GM18507 (cell line): ENCODE measurements at places on chromosomes 7 and 10.
A peak's percentile ranks its signal among the peaks of the same experiment; 100 is the strongest.

DNA sequence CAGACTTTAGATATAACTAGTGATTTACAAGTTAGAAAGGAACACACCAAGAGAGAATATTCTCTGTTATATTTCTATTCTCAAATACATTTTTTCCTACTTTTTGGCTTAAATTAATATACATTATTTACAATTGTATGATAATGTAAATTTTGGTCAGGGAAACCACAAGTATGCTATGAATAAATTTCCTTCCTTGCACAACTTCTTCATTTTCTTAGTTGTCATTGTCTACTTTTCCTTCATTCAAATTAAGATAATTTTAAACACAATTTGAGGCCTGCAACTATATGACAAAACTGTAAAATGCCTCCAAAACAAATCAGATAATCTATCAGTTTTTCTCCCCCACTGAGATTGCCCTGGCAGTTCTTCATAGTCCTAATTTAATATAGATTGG lies 131.3 kb downstream of the CDK14 start:
- DNase-seq: no peak

GRCh38 chr10:20839141-20839540 lies 58.0 kb downstream of the NEBL start:
- DNase-seq: no peak

GRCh38 chr7:44145969-44146911 lies 5.1 kb upstream of the MYL7 start:
- DNase-seq: peak; percentile 63

GRCh38 chr7:134495546-134495945 lies 31.8 kb upstream of the AKR1B10 start:
- DNase-seq: no peak

GRCh38 chr7:5497295-5498103 lies 73.9 kb upstream of the TNRC18 start:
- no peak for DNase-seq

DNA sequence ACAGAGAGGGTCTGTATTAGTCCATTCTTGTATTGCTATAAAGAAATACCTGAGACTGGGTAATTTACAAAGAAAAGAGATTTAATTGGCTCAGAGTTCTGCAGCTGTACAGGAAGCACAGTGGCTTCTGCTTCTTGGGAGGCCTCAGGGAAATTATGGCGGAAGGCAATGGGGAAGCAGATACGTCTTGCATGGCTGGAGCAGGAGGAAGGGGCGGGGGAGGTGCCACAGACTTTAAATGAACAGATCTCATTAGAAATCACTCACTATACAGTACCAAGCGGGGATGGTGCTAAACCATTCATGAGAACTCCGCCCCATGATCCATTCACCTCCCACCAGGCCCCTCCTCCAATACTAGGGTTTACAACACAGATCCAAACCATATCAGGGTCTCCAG lies 3.7 kb upstream of the CALU start:
- DNase-seq: no peak

DNA sequence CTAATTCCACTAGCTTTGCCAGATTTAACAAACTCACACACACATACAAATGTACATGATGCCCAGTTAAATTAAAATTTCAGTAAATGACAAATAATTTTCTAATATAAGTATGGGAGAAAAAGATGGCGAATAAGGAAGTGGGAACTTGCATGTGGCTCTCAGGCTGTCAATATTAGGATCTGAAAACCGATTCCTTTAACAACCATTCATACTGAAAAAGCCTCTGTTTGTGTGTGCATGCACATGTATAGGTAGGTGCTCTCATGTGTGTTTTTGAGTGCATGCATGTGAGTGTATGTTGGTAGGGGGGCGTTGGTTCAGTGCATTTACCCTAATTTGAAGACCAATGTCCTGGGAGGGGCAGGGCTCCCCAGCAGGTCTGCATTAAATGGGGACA lies 125.3 kb downstream of the HTR7 start:
- DNase-seq: no peak

- DNase-seq: no peak
Observed at GRCh38 chr10:78433076-78433595, 399.5 kb downstream of the RPS24 start.

- DNase-seq: no peak
Observed at GRCh38 chr10:10609379-10609955, 408.2 kb upstream of the CELF2 start.

DNA sequence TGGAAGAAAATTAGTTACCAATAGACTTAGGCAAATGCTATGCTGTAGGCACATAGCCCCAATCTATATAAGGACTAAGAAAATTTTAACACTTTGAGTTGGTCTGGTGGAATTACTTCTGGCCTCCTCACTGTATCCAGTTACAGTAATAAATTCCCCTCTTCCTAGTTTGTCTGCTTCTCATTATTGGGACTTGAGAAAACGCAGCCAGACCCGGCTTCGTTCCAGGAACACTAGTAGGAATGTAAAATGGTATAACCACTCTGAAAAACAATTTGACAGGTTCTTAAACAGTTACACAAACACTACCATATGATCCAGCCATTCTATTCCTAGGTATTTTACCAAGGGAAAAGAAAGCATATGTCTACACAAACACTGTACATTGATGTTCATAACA lies 150.2 kb downstream of the VPS50 start:
- no peak for DNase-seq

DNA sequence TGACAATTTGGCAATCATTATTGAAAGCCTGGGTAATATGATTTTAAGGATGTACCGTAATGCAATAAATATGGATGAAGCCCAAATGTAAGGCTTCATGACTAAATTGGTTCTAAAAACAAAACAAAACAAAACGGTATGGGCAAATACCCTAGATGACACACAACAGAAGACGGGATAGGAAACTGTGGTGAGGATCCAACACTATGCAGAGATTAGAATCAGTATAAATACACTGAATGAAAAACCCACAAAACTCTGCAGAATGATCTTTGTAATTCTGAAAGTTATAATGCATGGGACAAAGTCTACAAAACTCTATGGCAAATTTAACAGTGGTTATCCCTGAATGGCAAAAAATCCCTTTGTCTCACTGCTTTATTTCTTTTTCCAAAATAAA lies 57.6 kb downstream of the MALSU1 start:
- no peak for DNase-seq

DNA sequence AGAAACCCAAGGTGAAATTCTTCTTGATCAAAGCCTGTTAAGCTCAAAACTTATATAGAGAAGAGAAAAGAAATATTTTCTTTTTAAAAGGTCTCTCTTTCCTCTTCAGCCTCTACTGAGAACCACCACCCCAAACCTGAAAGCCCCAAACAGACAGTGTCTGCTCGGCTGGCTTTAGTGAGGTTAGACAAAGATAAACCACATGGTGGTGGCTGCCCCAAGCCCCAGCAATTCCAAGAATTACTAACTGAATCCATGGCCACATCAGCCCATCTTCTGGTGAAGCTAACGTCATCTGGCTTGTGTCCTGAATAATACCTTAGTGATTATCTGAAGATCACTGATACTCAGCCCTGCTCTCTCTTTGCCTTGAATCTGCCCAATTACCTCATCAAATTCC lies 275.0 kb downstream of the ELMO1 start:
- no peak for DNase-seq

DNA sequence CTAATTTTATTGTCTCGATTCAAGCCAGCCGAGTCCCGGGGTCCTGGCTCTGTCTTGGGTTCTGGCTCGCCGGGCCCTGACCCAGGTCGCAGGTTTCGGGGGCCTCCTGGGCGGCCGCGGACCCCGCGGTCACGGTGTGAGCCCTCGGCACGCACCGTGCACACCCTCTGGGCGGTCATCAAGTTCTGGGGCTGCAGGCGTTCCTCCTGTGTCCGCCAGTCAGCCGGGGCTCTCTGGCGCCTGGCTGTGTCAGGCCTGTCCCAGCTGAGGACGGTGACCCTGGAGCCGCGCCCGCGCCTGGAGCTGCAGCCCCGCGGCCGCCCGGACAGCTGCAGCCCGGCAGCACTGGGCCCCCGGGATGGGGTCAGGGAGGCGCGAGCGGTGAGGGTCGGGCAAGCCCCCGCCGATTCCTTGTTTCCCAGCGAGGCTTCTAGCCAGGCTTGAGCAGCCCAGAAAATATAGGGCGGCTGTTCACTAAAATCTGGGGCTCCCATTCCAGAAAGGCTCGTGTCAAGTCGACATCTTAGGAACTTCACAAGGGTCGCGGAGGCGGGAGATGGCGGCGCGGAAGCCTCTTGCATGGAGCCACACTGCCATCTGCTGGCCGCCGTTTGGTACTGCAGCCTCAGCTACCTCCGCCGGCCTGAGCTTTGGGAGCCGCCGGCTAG lies 4.2 kb upstream of the HOXA7 start:
- DNase-seq: peak; percentile 82

GRCh38 chr7:22443370-22444180 lies 56.4 kb downstream of the STEAP1B start:
- no peak for DNase-seq

GRCh38 chr10:31121757-31122577 lies 90.3 kb upstream of the ZNF438 start:
- no peak for DNase-seq

- DNase-seq: no peak
Observed at GRCh38 chr10:47353351-47353750, 5.2 kb downstream of the RBP3 start.

DNA sequence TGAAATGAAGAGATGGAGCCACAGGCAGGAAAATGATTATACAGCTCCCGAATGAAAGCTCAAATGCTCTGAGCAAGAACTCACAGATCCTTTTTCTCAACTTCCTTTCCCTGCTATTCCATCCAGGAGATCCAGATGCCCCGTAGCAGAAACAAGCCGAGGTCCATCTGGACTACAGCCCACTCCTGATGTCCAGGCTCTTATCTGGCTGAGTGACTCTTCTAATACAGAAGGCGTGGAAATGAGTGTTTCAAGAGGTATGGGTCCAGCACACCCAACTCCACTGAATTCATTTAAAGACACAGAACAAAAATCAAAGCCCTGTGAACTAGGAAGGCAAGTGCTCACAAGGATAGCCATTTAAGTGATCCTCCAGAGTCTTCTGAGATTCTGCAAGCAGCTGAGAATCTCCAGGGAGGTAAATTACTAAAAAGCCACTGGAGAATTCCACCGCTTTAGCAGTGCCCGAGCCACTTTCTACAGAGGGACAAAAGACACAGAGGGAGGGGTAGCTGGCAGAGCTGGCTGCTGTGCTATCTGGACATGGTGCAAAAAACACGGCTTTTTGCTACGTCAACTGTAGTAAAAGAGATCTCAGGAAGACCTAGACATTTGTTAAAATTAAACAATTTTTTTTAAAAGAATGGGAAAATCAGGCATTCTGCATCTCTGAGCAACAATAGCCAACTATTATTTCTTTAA lies 24.5 kb downstream of the FAM171A1 start:
- DNase-seq: no peak

DNA sequence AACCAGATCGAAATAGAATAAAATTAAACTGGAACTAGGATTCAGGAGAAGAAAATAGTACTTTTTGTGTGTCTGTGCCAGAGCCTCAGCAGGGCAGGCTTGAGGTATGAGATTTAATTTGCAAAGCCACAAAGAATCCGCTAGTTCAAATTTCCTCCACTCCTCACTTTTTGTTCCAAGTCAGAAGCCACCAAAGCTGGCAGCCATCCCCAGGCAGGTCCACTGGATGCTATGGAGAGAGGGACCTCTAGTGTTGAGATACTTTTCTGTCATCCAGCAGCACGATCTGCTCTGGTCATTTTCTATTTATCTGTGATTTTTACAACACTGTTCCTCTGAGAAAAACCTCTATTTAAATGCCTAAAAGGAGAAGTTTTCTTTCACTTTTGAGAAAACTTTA lies 147.9 kb upstream of the FRMD4A start:
- no peak for DNase-seq

- DNase-seq: no peak
Observed at GRCh38 chr7:157805713-157806112, 468.9 kb downstream of the DNAJB6 start.

GRCh38 chr7:77831481-77831880 lies 32.9 kb downstream of the PHTF2 start:
- no peak for DNase-seq

DNA sequence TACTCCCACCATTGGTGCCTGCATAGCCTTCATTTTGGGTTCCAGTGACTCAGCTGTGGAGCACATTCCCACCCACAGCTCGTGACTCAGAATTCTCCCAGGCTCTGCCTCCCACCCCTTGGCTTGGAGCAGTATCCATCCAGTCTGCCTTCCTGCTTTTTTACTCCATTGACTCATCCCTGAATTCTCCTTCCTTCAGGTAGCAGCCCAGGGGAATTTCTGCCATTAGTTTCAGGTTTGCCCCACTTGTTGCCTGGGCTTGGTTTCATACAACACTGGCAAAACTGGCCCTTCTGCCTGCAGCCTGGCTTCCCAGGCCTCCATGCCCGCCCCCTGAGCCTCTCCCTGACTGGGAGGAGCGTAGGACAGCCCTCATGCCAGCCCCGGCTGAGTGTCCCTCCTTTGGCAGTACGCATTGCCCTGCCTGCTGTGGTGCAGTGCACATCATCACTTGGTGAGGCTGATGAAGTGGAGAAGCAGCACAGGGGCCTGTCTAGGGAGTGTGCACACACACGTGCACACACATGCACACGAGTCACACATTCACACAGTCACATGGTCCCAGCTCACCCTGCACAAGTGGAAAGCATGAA lies 55.0 kb downstream of the SNX10 start:
- no peak for DNase-seq

DNA sequence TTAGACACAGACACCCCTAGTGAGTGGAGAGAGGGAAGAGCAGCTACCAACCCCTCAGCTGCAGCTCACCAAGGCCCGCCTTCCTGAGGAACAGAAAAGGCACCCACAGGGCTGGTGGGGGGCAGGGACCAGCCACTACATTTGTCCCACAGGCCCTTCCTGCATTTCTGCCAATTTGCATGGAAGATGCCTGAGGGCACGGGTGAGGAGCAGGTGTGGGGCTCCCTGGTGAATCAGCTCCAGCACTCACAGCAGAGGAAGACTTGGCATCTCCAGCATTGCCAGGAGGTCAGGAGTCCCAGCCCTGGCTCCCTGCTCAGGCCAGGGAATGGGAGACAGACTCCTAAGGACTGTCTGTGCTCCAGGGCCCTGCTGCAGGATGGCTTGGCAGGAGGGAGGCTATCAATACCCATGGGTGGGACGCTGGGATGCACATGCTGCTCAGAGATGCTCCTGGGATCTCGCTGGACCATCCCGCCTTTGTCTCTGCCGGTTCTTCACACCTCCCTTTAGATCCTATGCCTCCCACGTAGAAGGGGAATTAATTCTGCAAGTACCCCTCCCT lies 109.7 kb downstream of the SLIT1 start:
- DNase-seq: no peak

DNA sequence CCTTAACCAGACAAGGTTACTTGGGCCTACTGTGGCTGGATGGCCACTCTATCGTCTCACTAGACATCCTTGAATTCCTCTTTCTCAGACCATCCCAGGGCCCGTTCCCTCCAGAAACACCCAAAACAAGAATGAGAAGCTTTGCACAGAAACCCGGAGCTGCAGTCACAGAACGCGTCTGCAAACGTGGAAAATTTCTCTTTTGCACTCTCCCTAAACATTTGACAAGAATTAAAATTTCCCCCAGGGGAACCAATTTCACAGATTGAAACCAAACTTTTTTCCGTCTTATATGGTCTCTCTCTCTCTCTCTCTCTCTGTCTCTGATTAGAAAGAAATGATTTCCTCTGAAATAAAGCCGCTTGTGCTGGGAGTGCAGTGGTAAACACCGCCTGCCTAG lies 120.7 kb downstream of the MKX start:
- no peak for DNase-seq

GRCh38 chr7:114969096-114969495 lies 47.2 kb downstream of the MDFIC start:
- DNase-seq: no peak

GRCh38 chr7:2715341-2716231 lies 27.6 kb downstream of the AMZ1 start:
- no peak for DNase-seq

GRCh38 chr7:2666155-2666554 lies 21.8 kb upstream of the AMZ1 start:
- no peak for DNase-seq
